Inflammatory macrophage (primary cell): ENCODE measurements at places on chromosomes 5 and 9.

- DNase-seq, result no peak
Observed at GRCh38 chr9:131282688-131283422, 6.5 kb upstream of the FAM78A start.

DNA sequence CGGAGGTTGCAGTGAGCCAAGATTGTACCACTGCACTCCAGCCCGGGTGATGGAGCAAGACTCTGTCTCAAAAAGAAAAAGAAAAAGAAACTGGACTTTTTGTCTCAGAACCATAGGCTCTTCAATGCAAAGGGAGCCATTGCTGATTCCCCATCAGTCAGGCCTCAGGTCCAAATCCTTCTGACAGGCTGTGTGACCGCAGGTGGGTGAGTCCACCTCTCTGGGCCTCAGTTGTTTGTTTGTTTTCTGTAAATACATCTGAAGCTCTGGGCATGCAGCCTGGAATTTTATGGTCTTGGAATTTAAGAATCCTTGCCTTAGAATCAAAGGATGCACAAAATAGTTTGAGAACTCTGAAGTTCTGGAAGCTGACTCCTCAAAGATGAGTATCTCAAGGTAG lies 21.1 kb upstream of the TOR2A start:
- no peak for DNase-seq

DNA sequence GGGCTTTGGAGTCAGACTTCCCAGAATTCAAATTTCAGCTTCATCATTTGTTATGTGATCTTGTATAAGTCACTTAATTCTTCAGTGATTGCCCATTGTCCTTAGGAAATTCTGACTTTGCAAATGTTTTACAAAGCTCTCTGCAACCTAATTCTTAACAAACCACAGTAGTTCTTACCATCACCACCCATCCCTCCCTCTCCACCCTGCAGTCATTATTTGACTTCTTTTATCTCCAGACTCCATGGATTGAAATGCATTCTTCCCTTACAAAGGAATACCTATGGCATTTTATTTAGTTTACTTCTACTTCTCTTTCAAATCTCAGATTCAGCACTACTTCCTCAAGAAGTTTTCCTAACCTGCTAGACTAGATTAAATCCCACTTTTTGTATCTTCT lies 23.1 kb downstream of the SHLD3 start:
- no peak for DNase-seq

DNA sequence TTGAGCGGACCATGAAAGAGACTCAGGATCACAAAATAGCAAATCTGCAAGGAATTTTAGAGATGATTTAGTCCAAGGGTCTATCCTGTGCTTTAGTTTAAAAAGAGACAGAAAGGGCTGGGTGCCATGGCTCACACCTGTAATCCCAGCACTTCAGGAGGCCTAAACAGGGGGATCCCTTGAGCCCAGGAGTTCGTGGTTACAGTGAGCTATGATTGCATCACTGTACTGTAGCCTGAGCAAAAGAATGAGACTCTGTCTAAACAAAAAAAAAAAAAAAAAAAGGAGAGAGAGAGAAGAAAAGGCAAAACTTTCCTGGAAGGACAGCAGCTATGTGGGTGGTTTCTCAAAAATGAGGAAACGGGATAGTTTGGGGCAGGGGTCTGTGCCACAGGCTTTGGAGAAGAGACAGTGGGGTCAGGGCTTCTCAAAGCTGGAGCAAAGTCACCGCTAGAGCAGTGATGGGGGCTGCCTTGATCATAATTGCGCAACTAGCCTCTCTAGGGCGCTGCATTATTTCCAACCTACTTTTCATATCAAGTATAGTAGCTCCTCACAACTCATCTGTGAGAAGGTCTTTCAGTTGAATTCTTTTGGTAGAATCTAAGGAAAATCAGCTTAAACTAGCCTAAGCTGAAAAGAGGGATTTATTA lies 8.5 kb upstream of the ANKH start:
- no peak for DNase-seq

GRCh38 chr9:120768247-120768646 lies 25.0 kb downstream of the FBXW2 start:
- DNase-seq, result no peak

DNA sequence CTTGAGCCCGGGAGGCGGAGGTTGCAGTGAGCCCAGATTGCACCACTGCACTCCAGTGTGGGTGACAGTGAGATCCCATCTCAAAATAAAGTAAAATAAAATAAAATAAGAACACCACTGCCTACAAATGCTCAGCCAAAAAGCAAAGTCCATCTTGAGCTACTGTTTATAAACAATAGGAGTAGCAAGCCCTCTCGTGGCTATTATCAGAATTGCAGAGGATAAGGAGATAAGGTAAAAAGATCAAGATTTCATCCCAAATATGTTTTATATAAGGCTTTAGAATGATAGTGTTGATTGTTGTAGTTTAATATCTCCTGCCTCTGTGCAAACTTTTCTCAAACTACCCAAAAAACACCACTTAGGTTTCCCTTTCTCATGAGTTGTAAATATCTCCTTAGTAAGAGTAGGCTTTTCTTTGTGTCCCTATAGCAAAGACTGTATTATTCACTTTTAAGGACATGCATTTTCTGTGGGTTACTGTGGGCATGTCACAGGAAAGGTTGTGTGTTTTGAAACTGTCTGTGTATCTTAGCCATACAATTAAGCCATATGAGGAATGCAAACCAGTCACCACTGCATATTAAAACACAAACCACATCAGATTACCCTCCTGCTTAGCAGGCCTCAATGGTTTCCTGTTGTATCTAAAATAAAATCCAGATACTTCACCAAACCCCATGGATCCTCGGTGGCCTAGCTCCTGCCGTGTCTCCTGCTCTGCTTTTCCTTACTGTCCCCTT lies 31.8 kb upstream of the CKS2 start:
- DNase-seq, result peak; percentile 48

- no peak for DNase-seq
Observed at GRCh38 chr9:4489919-4490704, at the start of gene SLC1A1. Gene SLC1A1 (plus strand): TSS chr9:4490468. CDS start chr9:4490680, 212 bp downstream.

DNA sequence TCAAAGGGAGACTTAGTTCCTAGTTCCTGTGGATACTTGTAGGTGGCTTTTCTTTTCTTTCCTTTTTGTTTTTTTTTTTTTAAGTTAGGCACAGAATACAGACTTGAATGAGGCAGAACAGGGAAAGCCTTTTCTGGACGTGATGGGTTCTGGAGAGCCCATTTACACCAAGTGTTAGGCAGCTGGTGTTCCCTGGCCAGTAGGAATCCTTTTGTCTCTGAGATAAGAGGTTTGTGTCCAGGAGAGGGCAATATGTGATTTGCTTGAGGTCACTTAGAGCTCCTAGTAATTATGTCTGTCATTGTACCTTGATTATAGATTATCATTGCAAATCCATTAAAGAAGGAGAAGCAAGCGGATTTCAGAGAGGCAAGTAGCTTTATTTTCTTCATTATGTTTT lies 9.1 kb downstream of the MEGF10 start:
- no peak for DNase-seq

- no peak for DNase-seq
Observed at GRCh38 chr9:106918825-106919509, 56.0 kb downstream of the ZNF462 start.

DNA sequence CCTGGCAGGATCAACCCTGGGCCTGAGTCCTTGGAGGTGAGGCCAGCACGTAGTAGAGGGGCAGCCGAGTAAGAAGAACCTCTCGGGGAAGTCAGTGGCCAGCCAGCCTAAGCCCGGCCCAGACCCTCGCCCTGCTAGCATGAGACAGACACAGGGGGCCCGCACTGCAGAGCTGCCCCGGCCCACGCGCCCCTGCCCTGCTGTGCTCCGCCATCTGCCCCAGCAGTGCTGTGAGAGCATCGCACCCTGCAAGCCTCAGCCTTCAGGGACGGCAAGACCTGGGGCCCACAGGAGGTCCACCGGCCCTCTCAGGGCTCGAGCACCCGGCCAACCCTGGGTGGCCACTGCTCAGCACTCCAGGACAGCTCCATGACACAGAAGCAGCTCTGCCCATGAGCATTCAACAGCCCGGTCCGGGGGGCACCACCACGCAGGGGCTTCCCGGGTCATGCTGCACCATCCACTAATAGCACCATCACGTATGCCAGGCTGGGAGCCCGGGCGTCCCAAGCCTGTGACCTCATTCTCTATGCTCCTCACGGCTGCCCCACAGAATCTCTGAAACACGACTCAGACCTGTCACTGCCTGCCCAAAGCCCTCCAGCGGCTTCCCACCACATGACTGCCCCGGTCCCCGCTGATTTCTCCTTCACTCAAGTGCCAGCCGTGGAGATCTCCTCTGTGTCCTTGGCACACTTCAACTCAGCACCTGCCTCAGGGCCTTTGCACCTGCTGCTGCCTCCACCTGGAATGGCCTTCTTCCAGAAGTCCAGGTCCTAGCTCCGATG lies 38.1 kb downstream of the ADAMTS2 start:
- DNase-seq, result no peak
